Pulmonary artery endothelial cell (primary cell): ENCODE measurements at places on chromosomes 7 and 10.
A peak's percentile ranks its signal among the peaks of the same experiment; 100 is the strongest.

GRCh38 chr10:59626523-59626869 is 83.2 kb downstream of the SLC16A9 start:
- DNase-seq, result no peak

- DNase-seq, result no peak
Observed at GRCh38 chr7:101239191-101239950, 1.8 kb upstream of the CLDN15 start.

GRCh38 chr7:30087371-30087770 is 47.4 kb upstream of the MTURN start:
- no peak for DNase-seq

- no peak for DNase-seq
Observed at GRCh38 chr10:116836902-116837523, 12.3 kb upstream of the ENO4 start.

DNA sequence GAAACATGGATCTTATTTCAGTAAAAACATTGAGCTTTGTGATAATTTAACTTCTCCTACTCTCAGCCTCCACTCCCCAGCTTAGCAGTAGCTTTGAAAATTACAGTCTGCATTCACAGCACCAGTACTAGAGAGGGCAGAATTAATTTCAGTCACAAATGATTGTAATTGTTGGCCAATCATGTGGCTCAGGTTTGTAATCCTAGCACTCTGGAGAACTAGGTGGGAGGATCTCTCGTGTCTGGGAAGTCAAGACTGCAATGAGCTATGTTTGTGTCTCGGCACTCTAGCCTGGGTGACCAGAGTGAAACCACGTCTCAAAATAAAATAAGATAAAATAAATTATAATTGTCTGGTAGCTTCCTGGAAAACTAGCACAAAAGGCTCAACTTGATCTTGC is 620.9 kb downstream of the TNS3 start:
- DNase-seq, result no peak

- peak; percentile 46 for DNase-seq
Observed at GRCh38 chr10:73076360-73077183, 20.1 kb downstream of the P4HA1 start.

DNA sequence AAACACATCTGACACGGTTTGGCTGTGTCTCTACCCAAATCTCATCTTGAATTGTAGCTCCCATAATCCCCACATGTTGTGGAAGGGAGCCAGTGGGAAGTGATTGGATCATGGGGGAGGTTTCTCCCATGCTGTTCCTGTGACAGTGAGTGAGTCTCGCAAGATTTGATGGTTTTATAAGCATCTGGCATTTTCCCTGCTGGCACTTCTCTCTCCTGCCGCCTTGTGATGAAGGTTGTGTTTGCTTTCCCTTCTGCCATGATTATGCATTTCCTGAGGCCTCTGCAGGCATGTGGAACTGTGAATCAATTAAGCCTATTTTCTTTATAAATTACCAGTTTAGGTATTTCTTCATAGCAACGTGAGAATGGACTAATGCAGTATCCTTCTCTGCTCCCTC is 5.9 kb upstream of the HTR5A start:
- DNase-seq, result no peak

DNA sequence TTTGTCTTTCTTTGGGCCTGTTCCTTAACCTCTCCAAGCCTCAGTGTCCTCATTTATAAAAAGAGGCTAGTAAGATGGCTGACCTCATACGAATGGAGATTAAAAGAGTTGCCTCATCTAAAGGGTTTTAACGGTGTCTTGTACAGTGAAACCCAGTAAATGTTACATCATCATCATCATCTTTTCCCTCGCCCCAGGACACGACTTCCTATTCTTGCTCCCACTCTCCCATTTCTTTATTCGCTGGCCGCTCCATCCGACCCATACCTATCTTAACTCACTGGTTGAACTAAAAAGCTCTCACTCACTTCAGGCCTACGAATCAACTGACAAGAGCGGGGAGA is 554 bp downstream of the FRA10AC1 start:
- DNase-seq, result no peak

DNA sequence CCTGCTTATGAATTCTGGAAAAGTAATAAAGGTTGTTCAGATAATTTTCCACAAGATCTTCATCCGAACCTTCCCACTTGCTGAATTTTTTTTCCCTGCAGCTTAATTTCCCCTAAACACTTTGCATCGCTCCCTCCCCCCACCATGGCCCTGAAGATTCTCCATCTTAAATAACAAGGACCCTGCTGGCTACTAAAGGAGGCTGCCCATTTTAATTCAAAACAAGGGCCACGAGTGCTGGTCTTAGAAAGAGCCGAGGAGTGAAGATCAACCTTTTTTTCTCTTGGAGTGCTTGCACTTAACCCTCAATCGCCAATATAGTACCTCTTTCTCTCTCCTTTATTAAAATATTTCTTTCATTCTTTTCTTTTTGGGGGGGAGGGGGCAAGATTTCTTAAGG is 9.2 kb upstream of the SP8 start:
- DNase-seq, result no peak

DNA sequence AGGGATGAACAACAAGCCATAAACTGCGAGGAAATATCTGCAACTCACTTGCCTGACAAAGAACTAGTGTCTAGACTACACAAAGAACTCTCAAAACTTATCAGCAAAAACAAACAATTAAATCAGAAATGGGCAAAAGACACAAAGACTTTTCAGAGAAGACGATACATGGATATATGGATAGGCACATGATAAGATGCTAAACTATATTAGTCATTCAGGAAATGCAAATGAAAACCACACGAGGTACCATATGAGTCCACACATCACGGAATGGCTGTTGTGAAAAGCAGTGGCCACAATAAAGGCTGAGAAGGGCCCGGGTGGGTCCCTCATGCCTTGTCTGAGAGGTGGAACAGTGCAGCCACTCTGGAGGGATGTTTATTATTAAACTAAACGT is 267.8 kb downstream of the WDR37 start:
- DNase-seq, result no peak

DNA sequence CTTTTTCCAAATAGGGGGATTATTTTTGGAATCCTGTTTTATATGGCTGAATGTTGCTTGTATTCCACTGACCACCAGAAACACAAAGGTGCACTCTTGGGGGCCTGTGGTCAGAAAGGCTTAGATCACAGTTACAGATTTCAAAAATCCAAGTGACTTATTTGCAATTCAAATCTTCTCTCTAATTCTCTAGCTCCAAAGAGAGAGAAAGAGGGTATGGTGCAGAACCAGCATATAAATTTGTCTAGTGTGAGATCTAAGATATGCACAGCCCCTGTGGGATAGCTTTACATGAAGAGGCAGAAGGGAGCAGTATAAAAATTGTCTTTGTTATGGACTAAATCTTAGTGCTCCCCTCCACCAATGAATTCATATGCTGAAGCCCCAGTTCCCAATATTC is 1121.7 kb upstream of the CELF2 start:
- DNase-seq, result no peak

DNA sequence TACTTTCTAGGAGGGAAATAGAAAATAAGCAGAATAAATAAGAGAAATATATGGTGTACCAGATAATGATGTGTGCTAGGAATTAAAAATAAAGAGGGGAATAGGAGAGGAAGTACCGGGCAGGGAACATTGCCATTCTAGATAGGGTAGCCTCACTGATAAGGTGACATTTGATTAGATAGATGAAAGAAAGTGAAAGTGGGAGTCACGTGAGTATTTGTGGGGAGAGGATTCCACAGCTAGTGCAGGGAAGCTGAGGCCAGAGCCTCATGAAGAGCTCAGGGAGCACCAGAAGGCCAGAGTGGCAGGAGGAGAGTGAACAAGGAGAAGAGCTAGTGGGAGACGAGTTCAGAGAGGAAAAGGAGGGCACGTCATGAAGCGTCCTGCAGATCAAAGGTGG is 49.1 kb downstream of the CDHR3 start:
- no peak for DNase-seq

DNA sequence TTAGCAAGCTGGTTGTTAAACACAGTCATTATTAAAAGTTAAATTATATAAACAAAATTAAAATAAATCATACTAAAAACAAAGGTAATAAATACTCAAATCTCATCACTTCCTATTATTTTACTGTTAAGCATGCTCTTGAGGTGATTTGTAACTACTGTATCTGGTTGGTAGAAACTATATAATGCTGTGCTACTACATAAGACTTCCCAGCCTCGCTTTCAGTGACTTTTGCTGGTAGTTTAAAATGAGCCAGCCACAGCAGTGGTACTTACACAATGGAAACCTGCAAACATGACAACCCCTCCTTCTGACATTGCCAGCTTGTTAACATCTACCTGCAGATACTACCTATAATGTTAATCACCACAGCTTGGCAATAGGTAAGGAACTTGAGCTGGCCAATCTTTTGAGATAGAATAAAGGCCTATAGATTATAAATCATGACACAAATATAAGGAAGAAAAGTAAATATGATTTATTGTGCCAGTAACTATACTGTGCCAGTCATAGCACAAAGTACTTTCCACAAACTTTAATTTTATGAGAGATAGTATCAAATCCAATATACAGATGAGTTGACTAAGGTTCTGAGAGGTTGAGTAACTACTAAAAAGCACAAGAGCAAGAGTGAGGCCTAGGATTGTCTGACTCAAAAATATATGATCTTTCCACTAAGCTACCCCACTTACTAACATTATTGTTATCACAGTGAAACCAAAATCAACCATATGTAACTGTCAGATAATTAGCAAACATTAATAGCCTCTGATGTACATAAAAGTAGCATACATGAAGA is 181.1 kb upstream of the ASAH2 start:
- DNase-seq, result no peak

DNA sequence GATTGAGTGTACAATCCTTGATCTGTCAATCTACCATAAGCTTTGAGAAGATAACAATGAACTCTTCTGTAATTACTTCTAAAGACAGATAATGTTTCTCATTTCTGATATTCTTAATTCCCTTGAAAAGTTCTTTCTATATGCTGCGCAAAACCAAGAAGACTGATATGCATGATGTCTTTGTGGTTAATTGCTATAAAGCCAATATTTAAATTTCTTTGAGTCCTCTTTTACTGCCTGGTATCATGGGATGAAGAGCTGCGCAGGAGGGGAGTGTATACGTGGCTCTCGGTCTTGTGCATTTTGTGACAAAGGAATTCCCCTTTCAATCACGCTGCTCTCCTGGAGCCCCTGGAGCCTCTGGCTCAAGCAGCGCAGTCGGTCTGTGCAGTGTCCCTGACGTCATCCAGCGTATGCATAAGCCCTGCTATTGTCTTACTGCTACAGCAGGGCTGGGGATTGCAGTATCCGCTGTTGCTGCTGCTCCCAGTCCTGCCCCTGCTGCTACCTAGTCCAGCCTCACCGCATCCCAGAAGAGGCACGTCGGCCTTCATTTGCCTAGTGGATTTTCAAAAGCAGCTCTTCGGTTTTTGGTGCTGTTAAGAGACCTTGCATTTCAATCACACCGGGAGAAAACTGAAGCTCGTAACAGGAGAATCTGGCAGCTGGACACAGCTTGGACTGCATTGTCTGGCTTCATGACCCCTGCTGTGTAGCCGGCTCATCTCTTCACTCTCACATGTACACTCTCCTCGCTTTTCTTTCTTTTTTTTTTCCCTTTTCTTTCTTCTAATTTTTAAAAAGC is 66.7 kb downstream of the ST7 start:
- DNase-seq, result peak; percentile 85

DNA sequence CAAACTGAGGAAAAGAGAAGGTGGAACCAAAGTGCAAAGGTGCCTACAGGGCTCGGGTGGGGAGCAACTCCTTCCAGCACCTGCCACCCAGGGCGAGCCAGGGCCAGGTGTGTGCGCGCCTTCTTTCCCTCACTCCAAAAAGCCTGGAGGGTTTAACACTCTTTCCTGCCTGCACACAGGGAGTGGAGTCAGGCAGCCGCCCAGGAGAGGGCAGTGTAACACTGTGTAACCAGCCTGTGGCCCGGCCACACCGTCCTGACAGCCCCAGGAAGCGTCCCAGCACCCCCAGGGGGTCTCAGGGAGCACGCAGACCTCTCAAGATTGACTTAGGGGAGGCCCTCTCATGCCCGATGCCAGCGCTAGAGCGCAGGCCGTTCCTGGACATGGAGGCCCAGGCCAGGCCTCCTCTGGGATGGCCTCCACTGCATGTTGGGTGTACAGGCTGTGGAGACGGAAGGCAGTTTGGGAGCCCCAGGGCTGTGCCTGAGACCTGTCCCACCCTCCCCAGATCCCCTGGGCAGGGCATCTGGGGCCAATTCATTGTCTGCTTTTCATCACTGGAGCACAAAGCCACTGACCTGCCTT is 13.4 kb downstream of the BRI3 start:
- no peak for DNase-seq

GRCh38 chr10:48821692-48822091 is 117.9 kb downstream of the LRRC18 start:
- DNase-seq, result no peak

GRCh38 chr7:74514131-74514591 is 60.5 kb downstream of the GTF2IRD1 start:
- DNase-seq, result no peak
